ENCODE measurements at places on chromosomes 7 and 10.

DNA sequence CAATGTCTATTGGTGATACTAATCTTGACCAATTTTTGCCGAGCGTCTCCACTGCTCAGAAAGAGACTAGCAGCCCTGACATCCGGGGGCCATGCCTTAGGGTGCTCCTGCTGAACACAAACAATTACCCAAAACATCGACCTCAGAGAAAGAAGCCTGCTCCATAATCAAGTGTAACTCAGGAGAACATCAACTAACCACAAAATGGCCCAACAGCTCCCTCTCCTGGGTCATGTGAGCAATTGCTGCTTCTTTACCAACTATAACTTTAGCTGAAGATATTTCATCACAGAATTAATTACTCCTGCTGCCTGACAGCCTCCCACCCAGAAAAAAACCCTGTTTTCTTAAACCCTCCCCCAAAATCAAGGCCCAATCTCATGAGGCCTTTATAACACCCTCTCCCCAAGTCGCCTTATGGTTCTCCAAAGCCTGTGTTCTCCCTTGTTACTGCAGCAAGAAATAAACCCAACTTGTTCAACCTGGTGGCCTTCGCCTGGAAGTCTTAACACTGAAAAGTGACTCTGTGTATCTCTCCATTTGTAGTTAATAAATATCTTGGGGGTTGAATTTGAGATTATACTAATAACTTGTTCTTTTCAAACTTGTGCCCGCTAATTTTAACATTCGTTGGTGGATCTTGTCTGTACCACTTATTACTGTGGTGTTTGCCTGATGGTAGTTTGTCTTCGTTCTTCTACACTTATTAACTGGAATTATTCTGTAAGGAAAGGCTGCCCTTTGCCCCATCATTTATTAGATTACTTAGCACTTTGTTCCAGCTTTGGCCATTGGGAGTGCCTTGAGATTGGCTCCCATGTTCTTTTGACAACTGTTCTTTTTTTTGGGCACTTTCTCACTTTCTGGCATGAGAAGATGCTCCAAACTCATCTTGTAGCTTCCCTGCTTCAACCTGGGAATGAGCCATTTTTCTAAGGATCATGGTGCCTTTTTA lies 21.2 kb upstream of the RAMP3 start:
- peak; percentile 60 for DNase-seq

GRCh38 chr10:23158370-23158769 lies 33.7 kb upstream of the PTF1A start:
- peak; percentile 22 for DNase-seq

DNA sequence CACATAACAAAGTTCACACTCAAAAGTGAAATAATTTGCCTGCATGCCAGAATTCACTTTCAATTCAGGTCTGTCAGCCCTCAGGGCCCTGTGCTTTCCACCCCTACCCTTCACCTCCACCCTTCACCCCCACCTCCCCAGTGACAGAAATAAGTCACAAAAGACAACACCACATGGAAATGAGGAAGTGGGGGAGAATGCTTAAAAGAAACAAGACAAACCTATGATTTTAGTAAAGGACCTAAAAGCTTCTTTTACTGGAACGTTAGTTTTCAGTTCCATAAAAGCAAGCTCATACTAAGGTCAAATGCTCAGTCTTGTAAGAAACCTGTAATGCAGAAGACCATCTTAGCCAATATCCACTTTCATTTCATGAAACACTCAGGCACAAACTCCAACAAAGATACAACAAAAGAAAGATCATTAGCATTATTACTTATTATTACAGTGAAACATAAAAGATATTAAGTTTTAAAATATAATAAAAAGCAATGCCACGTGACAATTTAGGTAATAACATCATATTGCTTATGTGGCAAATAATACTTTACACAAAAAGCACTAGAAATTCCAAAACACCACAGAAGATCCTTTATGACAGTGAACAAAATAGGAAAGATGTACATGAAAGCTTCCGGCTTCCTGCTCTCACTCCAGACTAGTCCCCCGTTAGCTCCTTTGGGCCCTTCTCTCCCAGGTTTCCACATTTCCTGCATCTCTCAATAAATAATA lies 112.1 kb downstream of the LMBR1 start:
- DNase-seq = no peak

GRCh38 chr10:28983799-28984198 lies 305.1 kb upstream of the LYZL1 start:
- DNase-seq = no peak

GRCh38 chr10:98267894-98268693 lies at the start of gene LOXL4:
LOXL4 (minus strand) TSS chr10:98268194; CDS start chr10:98263019, 5,175 bp downstream.
- DNase-seq = no peak

GRCh38 chr10:36443233-36443632 lies 682.2 kb upstream of the ANKRD30A start:
- DNase-seq = no peak

- DNase-seq = no peak
Measured at GRCh38 chr7:123994449-123994848, 38.4 kb downstream of the TMEM229A start.

DNA sequence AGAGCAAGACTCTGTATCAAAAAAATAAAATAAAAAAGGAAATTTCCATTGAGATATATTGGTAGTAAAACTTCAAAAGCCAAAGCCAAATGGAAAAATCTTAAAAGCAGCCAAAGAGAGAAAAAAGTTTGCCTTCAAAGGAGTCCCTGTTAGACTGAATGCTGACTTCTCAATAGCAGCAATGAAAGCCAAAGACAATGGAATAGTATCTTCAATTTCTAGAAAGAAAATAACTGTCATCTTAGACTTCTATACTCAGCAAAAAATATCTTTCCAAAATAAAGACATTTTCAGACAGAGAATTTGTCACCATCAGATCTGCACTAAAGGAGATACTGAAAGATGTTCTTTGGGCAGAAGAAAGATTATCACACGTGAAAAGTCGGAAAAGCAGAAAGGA lies 14.3 kb upstream of the OIT3 start:
- DNase-seq = no peak

DNA sequence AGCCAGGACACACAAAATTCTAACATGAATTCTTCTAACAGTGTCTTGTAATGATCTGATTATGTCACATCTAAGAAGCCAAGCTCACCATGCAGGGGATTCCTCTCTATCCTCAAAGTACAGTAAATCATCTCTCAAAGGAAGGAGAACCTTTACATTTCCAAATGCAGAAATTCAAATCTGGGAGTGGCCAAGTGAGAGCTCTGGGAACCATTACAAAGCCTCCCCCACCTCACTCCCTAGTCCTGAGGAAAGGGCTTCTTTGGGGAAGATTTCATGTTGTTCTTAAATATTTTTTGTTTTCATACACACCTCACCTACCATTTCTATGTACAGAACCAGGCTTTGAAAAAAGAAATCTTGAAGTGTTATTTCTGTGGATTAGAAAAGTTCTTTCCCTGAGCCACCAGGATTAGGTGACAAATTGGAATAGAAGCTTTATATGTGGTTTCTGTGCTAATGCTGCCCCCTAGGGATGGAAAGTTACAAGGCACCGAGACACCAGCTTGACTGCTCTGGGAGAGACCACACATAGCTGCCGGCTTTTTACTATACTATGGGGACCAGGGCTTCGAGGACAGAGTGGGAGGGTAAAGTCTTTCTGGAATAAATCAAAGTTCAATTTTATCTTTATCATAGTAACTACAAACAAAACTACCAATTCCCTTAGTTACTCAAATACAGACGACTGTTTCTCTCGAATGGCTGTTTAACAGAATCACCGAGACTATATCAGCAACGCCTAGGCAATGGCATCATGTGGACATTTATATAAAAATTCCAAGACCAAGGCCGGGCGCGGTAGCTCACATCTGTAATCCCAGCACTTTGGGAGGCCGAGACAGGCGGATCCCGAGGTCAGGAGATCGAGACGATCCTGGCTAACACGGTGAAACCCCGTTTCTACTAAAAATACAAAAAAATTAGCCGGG lies 116.1 kb downstream of the RNF216 start:
- DNase-seq = peak; percentile 54

DNA sequence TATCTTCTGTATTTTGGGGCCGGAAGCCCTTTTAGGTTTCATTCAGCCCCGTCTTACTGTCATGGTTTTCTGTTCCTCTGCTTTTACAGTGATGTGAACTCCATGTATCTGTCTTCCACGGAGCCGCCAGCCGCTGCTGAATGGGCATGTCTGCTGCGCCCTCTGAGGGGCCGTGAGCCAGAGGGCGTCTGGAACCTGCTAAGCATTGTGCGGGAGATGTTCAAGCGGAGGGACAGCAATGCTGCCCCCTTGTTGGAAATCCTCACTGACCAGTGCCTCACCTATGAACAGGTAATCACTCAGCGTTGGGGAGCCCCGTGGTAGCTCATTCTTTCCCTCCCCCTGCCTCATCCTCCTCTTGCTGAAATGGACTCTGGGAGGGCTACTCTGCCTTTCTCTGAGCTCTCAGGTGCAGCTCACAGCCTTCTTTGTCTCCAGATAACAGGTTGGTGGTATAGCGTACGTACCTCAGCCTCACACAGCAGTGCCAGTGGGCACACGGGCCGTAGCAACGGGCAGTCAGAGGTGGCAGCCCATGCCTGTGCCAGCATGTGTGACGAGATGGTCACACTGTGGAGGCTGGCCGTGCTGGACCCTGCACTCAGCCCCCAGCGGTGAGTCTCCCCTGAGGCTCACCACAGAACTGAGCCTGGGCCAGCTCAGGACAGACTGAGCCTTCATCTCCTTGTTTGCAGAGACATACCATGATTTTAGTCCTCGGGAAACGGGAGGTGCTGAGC lies 5.7 kb downstream of the ZSWIM8 start:
- DNase-seq = no peak

GRCh38 chr10:96298362-96298761 lies 5.9 kb upstream of the DNTT start:
- no peak for DNase-seq

DNA sequence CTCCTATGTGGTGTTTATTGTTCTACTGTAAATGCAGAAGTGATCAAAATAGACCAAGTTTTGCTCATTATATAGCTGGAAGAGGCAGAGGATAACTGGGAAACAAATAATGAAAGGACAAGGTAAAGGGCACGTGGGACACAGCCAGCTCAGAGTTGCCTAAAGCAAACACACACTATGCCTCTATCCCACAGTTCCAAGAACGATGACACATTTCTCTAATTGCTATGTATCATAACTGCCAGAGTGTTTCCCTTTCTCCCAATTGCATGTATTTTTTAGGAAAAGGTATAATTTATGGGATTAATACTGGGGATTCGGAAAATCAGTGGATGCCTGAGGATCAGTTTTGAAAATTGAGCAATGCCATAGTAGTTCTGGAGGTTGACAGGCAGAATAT lies 49.0 kb downstream of the CCDC71L start:
- no peak for DNase-seq

- no peak for DNase-seq
Measured at GRCh38 chr7:133980804-133981203, 146.3 kb upstream of the LRGUK start.

DNA sequence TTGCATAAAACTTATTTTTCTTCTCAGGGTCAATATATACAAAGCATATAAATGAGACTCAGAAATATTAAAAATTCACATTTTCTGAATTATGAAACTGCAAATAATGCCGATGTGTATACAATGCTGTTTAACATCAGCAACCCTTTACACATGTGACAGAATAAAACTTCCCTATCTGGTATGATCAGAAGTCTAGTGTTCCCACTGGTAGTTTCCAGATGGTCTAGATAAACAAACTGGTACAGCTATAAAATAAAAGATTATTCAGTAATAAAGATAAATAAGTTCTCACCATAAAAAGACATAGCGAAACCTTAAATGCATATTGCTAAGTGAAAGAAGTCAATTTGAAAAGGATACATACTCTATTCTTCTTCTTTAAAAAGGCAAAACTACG lies 7.9 kb downstream of the POLR1F start:
- no peak for DNase-seq

DNA sequence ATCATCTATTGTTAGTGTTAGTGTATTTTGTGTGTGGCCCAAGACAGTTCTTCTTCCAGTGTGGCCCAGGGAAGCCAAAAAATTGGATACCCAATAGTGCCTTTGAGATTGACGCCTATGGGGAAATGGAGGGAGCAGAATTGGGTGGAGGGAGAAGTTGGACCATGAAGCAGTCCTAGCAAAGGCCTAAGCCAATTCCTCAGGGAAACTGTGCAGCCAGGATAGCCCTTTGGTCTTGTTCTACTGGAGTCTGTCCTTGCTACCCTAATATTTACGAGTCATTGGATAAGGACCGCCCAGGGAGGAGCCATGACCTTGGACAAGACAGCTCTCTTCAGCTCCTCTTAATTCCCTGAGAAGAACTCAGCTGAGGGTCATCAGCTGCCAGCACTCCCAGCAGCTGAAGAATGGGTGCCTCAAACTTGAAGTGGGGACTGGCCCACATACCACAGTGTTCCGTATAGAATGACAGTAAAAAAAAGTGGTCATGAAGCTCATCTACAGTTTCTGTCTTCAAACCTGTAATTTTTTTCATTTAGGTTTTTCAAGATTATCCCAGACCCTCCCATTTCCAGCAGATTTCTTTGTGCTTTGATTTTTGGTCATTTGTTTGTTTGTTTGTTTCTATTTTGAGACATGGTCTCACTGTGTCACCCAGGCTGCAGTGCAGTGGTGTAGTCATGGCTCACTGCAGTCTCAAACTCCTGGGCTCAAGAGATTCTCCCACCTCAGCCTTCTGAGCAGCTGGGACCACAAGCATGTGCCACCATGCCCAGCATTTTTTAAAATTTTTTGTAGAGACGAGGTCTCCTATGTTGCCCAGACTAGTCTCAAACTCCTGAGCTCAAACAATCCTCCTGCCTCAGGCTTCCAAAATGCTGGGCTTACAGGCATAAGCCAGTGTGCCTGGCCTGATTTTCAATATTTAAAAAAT lies 81.2 kb downstream of the C1GALT1 start:
- DNase-seq = no peak

DNA sequence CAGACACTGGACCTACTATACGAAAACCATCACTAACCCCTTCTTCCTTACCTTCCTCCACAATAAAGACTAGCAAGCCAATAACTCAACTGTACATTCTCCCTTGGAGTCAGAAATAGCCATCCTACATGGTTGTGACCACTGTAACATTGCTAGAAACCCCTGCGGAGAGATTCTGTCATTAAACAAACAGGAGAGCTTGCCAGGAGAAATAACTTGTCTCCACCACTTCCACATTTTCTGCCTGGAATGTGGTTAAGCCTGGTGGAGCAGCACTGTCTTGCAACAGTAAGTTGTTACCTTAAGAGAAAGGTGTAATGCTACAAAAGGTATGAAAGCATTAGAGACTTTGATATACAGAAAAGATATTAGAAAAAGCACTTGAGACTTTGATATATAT lies 45.8 kb downstream of the THSD7A start:
- no peak for DNase-seq

DNA sequence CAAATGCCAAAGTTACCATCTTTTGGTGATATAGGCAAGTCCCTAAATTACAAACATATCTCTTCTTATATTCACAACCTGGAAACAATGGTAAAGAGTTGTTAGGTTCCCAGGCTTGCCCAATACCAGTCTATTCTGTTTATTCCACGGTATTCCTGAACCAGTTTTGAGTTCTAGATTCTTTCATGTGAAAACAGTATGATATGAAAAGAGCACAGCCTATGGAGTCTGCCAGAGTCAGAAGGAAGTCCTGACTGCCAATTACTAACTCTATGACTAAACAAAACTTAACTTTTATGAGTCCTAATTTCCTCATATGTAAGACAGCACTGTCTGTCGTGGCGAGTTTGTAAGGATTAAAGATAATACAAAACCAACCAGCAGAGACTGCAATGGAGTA lies 5.6 kb downstream of the ABI1 start:
- DNase-seq = no peak
